ENCODE measurements at places on chromosomes 1 and 21. TPM values are rescaled to one million over a fixed set of nuclear protein-coding genes. Genes with fewer than 3 reads are reported as not detected.

DNA sequence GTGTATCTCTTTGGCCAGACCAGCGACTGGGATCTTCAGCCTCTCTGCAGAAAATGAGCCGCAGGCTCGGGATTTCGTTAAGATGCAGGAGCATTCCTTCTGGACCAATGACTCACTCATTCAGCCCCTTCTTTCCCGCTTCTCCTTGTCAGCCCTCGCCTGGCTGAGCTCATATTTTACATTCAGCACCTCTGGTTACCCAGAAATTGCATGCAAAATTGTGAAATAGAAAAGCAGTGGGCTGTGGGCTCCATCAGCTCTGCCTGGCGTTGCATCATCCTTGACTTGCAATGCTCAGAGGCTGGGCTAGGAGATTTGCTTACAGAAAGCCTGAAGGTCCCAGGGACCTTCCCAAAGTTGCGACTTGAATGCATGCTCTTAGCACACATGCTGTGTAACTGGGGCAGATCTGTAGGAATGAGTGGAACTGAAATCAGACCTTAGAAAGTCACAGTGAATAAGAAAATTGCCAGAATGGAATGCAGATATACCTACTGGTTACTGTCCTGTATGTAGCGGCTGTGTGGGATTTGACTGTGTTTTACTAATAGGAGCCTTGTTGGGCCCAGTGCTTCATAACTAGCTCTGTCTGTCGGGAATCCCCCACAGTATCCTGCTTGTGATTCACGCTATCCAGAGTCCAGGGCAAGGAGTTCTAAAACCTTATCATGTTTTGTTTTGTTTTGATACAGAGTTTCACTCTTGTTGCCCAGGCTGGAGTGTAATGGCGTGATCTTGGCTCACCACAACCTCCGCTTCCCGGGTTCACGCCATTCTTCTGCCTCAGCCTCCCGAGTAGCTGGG lies 444.8 kb downstream of the KIF26B start:
- DNase-seq, result no peak

GRCh38 chr1:1577367-1578011 lies 2.8 kb upstream of the SSU72 start:
- no peak for DNase-seq

Gene IL22RA1
- total RNA-seq, result not detected

- DNase-seq, result no peak
Observed at GRCh38 chr1:200774311-200774710, 35.6 kb downstream of the CAMSAP2 start.

DNA sequence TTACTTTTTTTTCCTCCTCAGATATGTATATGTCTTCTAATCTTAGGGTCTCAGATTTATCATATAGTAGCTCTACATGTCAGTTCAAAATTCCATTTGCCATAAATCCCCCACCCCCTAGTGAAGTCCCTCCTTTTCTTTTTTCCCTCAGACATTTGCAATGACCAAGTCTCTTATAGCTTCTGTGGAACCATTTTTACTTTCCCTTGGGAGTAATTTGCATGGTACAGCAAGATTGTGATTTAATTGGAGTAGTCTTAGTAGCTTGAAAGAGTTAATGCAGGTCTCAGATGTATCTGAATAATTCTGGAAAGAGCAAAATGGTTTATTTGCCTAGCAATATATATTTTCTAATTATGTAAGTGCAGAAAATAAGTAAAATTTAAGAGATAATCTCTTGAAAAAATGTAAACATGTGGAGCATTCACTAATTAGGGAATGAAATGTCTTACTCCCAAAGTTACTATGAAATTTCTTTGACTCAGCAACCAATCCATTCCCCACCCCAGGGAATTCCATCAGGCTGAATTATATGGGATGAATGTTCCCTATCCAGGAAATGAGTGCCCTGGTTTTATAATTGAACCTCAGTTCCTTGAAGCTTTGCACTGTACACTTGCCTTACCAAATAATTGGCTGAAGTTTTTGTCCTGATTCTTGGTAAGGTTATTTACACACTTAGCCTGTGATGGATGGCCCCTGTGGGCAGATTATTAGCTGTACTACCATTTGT lies 267.0 kb downstream of the DNM3 start:
- DNase-seq, result no peak

DNA sequence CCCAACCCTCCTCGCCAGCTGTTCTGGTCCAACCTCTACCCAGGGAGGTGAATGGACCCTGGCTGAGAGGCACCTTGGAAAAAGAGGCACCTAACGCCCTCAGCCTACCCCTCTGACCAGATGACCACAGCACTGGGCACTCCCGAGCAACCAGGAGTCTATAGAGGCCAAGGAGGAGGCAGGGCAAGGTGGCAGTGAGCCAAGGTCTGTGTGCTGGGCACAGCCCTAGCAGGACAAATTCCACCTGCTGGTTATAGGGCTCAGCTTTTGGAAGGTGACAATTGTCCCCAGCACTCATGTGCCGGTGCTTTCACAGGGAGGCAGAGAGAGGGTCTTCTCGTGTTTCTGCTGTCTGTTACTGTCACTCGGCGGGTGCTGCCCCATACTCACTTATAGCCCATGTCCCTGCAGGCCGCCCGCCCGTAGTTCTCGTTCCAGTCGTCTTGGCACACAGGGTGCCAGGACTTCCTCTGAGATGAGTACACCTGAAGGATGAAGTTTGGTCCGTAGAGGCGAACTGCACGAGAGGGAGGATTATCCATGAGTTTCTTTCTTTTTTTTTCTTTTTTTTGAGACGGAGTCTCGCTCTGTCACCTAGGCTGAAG lies 27.8 kb downstream of the TMPRSS2 start:
- no peak for DNase-seq

GRCh38 chr1:41619511-41620364 lies 135.3 kb upstream of the EDN2 start:
- DNase-seq, result no peak

Gene SLC45A3
- 0.29 TPM for total RNA-seq

GRCh38 chr1:147798731-147799130 lies 38.3 kb upstream of the GJA5 start:
- DNase-seq, result no peak

- no peak for DNase-seq
Observed at GRCh38 chr1:63818567-63819325, 44.9 kb downstream of the ROR1 start.

DNA sequence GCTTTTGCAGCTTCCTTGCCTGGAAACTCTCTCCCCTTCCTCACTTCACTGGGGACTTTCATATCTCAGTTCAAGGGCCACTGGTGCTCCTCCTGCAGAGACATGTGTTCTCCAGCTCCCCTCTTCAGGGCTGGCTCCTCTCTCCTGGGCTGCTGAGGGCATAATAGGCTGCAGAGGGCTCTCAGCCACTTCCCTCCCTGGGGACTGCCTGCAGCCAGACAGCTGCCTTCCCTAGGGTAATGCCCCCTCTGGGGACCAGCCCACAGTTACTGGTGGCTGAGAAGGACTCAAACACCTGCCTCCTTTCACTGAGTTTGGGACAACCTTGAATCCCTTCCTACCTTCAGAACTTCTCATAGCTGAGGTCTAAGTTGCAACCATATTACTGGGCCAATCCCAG lies 104.8 kb upstream of the POU3F1 start:
- DNase-seq, result no peak

- DNase-seq, result no peak
Observed at GRCh38 chr1:244231193-244231571, 180.1 kb downstream of the ZBTB18 start.
